ENCODE measurements at places on chromosomes 7 and 10.

- no peak for DNase-seq
These were observed 38.2 kb downstream of the FKBP6 start for GRCh38 chr7:73366127-73366526.

- DNase-seq = no peak
These were observed 10.7 kb downstream of the DPYSL4 start for GRCh38 chr10:132197271-132198067.

DNA sequence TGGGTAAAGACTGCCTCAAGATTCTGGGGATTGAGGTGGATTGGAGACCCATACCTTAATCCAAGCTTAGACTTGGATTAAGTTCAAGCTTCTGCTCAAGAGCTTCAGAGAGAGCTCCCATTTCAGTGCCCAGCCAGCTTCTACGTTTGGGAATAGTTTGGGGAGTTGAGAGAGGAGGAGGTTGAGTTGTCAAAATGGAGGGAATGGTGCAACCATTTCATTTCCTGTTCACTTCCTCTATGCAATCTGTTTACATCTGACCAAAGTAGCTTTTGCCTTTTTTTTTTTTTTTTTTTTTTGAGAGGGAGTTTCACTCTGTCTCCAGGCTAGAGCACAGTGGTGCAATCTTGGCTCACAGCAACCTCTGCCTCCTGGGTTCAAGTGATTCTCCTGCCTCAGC is 65.8 kb downstream of the ENTPD1 start:
- no peak for DNase-seq

DNA sequence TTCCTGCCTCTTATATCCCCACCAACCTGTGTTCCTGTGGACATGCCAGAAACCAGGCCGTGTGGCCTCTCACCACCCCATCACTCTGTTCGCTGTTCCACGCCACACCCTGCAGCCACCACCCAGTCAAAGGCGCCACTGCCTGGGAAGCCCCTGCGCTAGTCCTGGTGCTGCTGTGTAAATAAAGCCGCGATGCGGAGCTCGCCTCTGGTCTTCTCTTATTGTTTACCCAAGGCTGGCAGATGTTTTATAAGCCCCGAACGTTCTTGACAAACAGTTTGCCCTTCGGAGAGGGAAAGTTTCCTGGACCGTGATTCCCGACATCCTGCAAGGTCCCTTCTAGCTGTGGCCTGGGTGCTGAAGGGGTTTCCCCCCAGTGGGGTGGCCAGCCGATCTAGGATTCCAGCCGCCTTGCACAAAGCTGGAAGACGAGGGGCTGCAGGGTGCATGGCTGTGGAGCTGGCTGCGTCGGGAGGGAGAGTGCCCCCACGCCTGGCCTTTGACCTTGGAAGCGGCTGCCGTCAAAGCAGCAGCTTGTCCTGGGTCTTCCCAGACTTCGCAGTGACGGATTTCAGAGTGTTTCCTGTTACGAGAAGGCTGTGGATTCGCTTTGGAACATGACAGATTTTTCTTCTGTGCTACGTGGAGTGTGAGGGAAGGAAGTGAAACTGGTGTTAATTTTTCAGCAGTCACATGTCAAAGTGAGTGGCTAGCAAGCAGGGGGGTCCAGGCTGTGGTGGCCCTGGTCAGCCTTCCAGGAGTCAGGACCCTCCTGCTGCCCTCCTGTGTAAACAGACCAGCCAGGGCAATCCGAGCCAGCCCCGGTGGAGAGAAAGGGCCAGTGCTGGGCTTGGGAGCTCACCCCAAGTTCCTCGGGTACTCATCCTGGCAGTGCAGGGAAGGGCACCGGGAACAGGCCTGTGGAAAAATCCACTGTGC is 61.6 kb downstream of the LHPP start:
- no peak for DNase-seq

DNA sequence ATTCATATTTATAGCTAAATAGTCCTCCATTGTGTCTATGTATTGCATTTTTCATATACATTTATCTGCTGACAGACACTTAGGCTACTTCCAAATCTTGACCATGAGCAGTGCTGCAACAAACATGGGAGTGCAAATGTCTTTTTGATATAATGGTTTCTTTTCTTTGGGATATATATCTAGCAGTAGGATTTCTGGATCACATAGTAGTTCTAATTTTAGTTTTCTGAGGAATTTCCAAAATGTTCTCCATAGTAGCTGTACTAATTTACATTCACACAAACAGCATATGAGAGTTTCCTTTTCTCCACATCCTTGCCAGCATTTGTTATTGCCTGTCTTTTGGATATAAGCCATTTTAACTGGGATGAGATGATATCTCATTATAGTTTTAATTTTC is 1521.3 kb downstream of the REEP3 start:
- DNase-seq = no peak

GRCh38 chr10:99330347-99330924 is 1.3 kb downstream of the CNNM1 start:
- DNase-seq = no peak

GRCh38 chr7:108468246-108468645 is 12.0 kb upstream of the NRCAM start:
- DNase-seq = no peak

Data from stimulated activated CD8-positive, alpha-beta memory T cell treated with anti-CD3 and anti-CD28 coated beads, Interleukin-2, amount 100 ng/mL, for 1 hour (primary cell).